Activated T-cell treated with anti-CD3 and anti-CD28 coated beads for 4 hours (primary cell): ENCODE measurements at places on chromosomes 1 and 21.

GRCh38 chr1:47519491-47519890, 81.6 kb downstream of the FOXD2 start:
- DNase-seq: no peak

DNA sequence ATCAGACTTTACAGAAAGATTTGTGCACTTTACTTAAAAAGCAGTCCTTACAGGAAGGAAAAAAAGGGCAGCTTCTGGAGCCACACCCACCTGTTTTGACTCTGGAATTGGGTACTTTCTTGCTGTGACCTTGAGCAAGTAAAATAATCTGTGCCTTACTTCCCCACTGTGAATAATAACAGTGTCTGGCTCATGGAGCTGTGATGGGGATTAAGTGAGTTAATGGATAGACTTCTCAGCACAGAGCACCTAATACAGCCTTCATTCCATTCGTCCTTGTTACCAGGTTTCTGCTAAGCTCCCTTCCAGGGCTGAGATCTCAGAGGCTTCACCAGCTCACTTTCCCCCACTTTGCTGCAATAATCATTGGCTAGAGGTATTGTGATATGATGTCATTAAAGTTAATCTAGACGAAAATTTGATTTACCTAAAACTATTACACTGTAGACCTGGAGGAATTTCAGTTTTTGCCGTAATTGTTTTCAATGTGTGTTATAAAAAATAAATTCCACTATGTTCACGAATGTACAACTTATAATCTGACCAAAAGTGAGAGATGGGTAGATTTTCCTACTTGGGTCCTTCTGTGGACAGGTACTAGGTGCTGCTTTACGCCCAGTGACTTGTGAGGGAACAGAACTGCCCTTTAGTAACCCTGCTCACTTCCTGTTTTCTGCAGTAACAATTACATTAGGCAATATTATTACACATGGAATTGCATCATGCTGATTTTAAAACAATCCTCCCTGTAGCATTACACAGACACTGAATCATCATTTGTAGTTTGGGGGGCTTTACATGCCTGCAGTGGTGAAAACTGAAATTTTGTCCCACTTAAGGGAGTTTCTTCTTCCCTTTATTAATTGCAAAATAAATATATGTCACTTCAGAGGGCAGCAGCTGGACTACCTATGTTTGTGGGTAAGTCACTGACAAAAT, 19.7 kb upstream of the ABCG1 start:
- DNase-seq: no peak

DNA sequence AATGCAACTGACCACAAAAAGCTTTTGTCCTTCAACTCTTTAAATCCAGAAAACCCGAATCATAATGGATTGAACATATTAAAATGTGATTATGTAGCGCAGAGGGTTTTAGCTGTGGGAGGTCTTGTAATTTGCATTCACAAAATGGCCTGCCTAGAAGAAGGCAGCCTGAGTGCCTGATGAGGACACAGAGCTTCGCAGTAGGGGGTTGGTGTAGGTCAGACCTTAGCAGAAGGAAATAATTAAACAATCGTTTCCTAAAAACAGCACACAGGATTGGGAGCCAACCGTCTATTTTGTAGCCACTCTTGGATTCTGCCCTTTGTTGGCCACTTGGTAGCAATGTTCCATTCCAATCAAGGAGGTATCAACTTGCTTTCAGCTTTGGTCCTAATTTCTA, 195.7 kb upstream of the KIAA0040 start:
- DNase-seq: no peak

- DNase-seq: no peak
These were observed 31.0 kb downstream of the UMODL1 start for GRCh38 chr21:42102076-42102475.

- DNase-seq: no peak
These were observed 573 bp downstream of the KLHL21 start for GRCh38 chr1:6601923-6602668.

- DNase-seq: peak; percentile 7
These were observed 72.8 kb downstream of the PLEKHA6 start for GRCh38 chr1:204286831-204287421.

- DNase-seq: no peak
These were observed 36.5 kb downstream of the LRRC8C start for GRCh38 chr1:89669441-89669840.

GRCh38 chr1:169387399-169387798, 19.4 kb downstream of the BLZF1 start:
- no peak for DNase-seq

DNA sequence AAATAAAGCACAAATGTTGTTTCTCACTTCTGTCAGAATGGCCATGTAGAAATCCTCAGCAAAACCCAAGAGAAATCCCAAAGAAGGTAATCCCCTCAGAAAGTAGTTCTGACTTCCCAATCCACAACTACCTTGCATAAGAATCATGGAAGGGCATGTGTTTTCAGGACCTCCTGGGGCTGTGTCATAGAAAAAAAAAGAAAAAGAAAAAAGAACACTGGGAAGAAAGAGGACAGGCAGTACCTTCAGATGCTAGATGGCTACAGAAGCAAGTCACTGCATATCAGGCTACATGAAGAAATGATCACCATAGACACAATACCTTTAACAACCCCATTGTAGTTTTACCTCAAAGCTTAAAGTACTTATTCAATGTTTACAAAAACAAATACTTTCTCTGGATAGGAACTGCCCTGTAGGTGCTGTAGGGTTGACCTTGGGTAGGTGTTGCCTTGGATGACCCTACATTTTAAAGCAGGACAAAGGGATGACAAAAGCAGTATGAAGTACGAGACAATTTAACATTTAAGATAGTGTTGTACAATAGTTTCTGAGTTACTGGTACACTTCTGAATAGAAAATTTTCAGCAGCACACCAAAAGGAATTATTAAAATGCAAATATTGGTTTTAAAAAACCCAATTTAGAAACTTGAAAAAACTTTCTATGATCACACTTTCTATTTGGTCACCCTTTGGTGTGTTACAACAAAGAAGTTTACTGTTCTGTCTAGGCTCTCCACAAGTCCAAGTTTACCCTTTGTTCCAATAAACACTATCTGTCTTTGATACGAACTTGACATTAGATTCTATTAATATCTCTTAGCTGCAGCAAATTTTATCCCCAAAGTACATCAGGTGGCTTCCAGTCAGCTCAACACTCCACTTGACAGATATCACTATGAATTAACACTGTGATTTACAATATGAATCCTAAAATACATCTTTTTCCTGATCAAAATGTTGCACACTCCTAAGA, 5.0 kb downstream of the TRIT1 start:
- no peak for DNase-seq

GRCh38 chr1:40723196-40723955, 31.9 kb downstream of the NFYC start:
- no peak for DNase-seq

DNA sequence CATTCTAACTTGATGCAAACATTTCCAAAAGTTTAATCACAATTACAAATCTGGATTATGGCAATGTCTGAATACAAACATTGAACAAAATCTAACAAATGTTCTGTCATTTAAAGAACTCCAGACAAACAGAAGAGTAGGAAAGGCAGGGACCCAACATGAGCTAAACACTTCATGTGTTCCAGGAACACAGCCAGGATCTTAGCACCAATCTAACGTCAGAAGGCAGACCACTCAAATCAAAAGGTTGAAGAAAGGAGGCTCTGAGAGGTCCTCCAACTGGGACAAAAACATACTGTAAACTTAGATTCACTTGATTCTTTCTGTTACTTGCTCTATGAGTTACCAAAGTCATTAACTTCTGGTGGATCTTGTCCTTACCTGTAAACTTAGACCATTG, 374.0 kb downstream of the NEGR1 start:
- DNase-seq: no peak

DNA sequence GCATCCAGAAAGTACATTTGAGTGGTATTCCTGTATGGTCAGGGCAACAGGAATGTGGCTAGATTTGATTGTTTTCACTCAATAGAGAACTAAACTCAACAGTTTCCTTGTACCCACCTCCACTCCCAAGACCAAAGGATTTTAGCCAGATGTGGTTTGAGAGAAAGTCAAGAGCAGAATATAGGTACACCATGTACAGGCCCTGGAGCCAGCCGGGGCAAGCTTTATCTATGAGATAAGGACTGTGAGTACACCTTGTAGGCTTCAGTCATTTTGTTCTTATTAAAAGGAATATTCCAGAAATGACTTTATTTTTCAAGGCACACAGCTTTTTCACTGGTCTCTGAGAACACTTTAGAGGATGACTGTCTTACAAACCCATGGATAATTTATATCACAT, 192.4 kb upstream of the JUN start:
- DNase-seq: no peak

DNA sequence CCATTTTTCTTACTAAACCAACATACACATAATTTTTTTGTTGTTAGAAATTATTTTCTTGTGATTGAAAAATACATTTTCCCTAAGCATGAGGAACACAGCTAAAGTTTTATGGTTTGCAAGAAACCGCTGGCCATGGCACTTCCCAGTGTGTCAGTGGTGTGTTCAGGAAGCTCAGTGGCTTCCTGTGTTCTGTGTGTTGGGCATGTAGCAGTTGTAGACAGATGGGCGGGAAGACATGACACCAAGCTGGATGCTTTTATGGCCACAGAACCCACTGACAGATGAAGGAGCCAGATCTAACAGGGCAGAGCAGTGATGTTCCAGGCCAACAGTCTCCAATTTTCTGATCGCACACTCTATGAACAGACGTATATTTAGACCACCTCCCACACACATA, 119.8 kb downstream of the GALNT2 start:
- no peak for DNase-seq

GRCh38 chr1:64686828-64687724, 57.8 kb upstream of the RAVER2 start:
- DNase-seq: no peak

DNA sequence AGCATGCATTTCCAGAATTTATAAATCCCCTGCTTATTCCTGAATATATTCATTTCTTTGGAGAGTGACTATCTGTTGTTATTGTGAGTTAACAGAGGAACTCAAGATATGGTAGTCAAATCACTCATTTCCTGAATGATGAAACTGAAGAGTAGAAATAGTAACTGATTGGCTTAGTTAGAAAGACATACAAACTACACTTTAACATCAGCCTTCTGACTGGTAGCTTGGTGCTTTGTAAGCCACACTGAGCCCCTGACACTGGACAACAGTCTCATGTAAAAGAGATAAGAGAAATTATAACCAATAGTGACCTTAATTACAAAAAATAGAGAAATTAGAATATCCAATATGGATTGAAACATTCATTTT, 4.8 kb downstream of the GBP7 start:
- no peak for DNase-seq

DNA sequence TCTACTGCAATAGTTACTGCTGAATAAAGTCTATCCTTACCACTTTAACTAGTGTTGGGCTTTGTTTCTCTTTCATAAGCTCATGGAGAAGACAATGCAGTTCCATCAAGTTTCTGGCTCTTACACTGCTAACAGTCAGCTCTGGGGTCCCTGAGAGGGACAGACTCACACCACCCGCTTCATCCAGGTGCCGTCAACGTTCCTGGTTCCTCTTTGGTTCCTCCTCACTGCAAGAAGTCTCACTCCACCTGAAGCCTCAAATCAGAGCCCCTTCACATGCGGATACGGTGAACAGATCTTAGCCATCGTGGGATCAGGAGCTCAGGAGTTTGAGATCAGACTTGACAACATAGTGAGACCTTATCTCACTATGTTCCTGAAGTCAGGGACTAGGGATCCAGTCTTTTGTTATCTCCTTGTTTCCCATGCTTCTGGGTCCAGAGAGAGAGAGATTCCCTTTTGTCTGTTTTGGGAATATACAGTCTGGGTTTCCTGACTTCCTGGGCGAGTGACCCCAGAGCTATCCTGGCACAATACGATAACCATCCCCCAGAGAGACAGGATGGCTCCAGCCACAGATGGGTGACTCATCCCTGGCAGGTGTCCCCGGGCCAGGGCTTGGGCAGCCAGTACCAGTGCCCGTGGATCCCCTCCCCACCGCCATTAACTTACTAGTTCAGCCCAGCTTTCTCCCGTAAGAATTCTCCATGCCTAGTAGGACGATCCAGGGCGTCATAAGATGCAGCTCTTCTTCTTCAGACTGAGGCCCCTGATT, 14.3 kb upstream of the PCP4 start:
- DNase-seq: no peak

DNA sequence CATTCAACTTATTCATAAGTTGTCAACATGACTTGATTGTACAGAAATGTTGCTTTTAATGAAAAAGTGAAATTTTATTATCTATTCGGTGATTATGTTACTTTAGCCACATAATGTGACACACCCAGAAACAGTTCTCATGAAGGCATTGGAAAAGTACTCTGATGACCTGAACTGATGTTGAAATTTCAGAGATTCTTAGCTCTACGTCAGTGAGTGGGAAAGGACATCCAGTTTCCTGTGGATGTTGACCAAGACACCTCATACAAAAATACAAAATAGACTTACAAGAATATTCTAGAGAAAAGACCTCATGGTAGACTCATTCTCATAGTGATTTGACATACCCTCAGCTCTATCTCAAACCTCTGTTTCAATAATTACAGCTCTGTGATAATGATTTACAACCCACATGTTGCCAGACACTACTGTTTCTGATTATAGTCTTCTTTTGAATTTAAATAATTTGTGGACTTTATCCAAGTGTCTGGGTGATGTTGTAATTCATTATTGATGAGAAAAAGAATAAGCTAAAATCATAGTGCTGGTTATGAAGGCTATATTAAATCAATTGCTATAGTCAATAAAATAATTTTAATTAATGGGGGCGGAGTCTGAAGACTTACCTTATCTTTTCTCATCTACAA, 37.3 kb downstream of the KCNK2 start:
- DNase-seq: no peak

DNA sequence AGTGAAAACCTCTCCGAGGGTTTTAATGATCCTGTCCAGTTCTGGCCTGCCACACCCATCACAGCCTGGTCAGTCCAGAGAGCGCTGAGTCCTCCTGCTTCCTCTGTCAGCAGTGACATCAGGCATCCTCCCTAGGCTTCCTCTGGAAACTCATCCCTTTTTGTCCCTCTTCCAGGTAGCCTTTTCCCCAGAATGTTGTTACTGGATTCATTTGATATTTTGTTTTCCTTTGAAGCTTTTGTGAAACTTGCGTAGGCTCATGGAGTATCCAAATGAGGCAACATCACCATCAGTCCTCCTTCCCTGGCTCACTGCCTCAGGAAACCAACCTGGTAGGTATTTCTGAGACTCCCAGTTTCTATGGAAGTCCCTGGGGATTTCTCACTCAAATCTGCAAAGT, 27.0 kb upstream of the IGSF3 start:
- DNase-seq: no peak

- no peak for DNase-seq
These were observed 251.2 kb upstream of the VAMP3 start for GRCh38 chr1:7519861-7520395.

- DNase-seq: no peak
These were observed 277.2 kb downstream of the CAMTA1 start for GRCh38 chr1:7062346-7063061.

DNA sequence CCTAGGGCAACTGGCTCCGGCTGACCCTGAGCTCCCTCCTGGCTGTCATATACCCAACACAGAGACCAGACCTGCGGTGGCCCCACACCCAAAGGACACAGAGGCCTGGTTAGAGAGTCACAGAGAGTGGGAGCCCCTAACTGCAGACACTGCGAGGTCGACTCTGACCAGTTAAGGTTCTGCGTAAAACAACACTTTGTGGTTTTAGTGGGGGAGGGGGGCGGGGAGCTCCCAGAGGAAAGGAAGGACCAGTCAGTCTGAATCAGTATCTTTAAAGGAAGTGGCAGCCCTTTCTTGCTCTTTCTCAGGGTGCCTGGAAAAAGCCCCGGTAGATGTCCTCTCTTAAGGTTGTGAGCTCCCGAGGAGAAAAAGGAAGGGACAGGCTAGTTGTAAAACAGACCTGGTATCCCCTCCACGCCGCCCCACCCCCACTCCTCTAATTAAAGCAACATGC, 2.4 kb downstream of the SSBP3 start:
- DNase-seq: no peak
